Hepatocyte (in vitro differentiated cells): ENCODE measurements at places on chromosomes 12 and 14. TPM values are rescaled to one million over a fixed set of nuclear protein-coding genes. Genes with fewer than 3 reads are reported as not detected.
A peak's percentile ranks its signal among the peaks of the same experiment; 100 is the strongest.

DNA sequence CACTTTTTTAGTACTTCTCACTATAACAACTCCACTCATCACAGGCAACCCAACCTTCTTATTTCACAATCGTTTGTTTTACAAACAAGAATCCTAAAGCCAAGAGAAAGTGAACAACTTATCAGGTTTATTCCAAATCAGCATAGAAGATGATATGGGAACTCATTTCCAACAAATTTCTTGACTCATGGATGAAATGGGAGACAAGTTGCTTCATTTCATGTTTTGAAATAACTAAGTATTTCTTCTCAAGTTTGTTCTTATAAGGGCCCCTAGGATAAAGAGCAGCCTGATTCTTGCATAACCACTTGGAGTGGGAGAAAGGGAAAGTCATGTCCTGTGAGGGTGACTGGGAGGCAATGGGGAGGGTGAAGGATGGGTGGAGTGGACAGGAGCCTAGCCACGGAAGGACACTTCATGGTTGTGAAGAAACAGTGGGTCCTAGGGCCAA, 168.3 kb downstream of the DUSP6 start:
- H3K36me3 ChIP-seq: no peaks in the 10 kb centered on the region
- no peak overlapping the region for H3K4me3 ChIP-seq
- H3K27ac ChIP-seq: peak overlapping the region; percentile 4
- peaks cover 3% of the 10 kb centered on the region for H3K4me1 ChIP-seq
- peak; percentile 38 for DNase-seq
- no peaks in the 10 kb centered on the region for H3K27me3 ChIP-seq

GPR132 gene
- polyA plus RNA-seq: 0.23 and 0.41 TPM in 2 replicates

MANSC4 gene
- polyA plus RNA-seq: not detected in 2 replicates

KIF21A gene
- polyA plus RNA-seq: 25.0 and 35.7 TPM in 2 replicates

SERPINA6 gene
- polyA plus RNA-seq: 86.8 and 135 TPM in 2 replicates

CLEC2A gene
- 2.1 TPM in 1 of 2 replicates, not detected in the other for polyA plus RNA-seq

GRCh38 chr12:93979189-93979588, 169.2 kb upstream of the PLXNC1 start:
- no peak overlapping the region for H3K4me3 ChIP-seq
- peak; percentile 34 for DNase-seq
- H3K27me3 ChIP-seq: no peaks in the 10 kb centered on the region

GRCh38 chr14:24911324-24912109, 138.4 kb downstream of the STXBP6 start:
- DNase-seq: peak; percentile 54
- H3K27me3 ChIP-seq: no peaks in the 10 kb centered on the region
- H3K4me1 ChIP-seq: peaks cover 30% of the 10 kb centered on the region
- H3K36me3 ChIP-seq: no peaks in the 10 kb centered on the region

DNA sequence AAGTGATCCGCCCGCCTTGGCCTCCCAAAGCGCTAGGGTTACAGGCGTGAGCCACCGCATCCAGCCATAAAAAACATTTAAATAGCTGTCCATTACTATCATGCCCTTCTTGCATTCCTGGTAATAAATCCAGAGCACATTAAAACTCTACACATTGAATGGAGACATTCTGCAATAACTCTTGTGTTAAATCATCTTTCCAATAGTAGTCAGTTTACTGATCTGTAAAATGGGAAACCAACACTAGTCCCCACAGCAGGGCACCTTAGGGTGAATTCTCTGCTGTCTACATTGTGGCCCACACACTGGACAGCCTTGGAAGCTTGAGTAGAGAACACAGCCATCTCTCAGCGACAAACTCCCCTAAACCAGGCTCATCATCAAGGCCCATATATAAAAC, 85.5 kb upstream of the NUDT4 start:
- H3K4me1 ChIP-seq: no peaks in the 10 kb centered on the region
- no peak overlapping the region for H3K27ac ChIP-seq
- no peak overlapping the region for H3K4me3 ChIP-seq
- no peaks in the 10 kb centered on the region for H3K27me3 ChIP-seq
- no peak for DNase-seq

- peak; percentile 44 for DNase-seq
- H3K4me3 ChIP-seq: no peak overlapping the region
- H3K27ac ChIP-seq: no peak overlapping the region
- no peaks in the 10 kb centered on the region for H3K36me3 ChIP-seq
- no peaks in the 10 kb centered on the region for H3K27me3 ChIP-seq
These were observed 115.9 kb downstream of the NTN4 start for GRCh38 chr12:95674631-95675030.

E2F7 gene
- 2.0 and 3.9 TPM in 2 replicates for polyA plus RNA-seq

STXBP6 gene
- polyA plus RNA-seq: 44.9 and 54.6 TPM in 2 replicates

GRCh38 chr12:14994610-14995009, 21.8 kb downstream of the PDE6H start:
- H3K4me1 ChIP-seq: peaks cover 6% of the 10 kb centered on the region
- H3K36me3 ChIP-seq: no peaks in the 10 kb centered on the region
